CD4-positive, alpha-beta T cell treated with Interleukin-10 for 1 hour (primary cell): ENCODE measurements at places on chromosomes 5 and 9.

- no peak for DNase-seq
Measured at GRCh38 chr5:17910318-17910717, 276.1 kb downstream of the TAF11L14 start.

DNA sequence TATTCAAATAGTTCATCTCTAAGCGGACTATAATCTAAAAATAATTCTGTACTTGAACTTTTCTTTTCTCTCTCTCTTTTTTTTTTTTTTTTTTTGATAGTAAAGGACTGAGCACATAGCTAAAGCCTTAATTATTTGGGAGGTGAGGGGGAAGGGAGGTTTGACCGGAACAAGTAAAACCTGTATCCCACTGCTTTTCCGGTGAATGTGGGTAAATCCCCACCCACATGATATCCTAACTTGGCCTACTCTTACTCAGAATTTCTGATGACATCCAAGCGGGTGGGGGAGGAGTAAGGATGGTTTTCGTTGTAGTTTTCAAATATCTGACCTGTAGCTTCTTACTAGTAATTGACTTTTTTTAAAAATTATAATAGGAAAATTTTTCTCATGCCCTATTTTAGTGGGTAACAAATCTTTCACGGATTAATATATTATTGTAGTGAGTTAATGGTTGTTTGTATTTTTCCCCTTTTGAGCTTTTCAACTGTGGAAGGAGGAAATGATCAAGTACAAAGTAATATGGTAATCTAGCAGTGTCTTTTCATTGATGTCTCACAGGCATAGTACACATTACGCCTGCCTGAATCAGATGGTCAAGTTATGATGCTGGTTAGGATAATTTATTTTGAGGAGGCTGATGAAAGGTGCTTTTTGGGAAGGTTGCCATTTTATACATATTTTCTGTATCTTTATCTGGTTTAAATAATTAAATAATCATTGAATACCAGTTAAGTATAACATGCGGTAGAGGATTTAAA is 2.2 kb upstream of the ELL2 start:
- DNase-seq, result peak; percentile 15

- DNase-seq, result no peak
Measured at GRCh38 chr9:27181381-27181780, 72.4 kb downstream of the TEK start.

- DNase-seq, result no peak
Measured at GRCh38 chr5:82796643-82797416, 280.4 kb downstream of the TMEM167A start.

- DNase-seq, result no peak
Measured at GRCh38 chr9:92775466-92775865, 10.8 kb upstream of the BICD2 start.
